ENCODE measurements at places on chromosomes 4 and X.

GRCh38 chr4:8329859-8330761 lies 60.6 kb downstream of the HTRA3 start:
- DNase-seq, result no peak

GRCh38 chr4:131534944-131535645 lies 1614.0 kb upstream of the PCDH10 start:
- DNase-seq, result no peak

- DNase-seq, result no peak
Measured at GRCh38 chr4:108466936-108467902, 153.2 kb upstream of the RPL34 start.

DNA sequence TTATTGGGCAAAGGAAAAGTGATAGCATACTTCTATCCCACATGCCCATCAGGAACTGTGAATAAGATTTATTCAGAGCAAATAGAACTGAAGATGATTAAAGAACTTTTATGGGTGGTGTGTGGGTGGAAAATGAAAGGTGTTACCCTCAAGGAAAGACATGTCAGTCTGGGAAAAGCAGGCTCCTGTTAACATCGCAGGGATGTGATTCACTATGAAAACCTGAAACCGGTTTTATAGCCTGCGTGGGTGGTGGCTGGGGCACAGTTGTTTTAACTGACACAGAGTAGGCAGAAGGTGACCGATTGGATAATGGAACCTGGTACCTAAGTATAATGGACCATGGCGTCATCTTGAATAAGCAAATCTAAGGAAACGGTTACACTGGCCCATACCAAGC lies 61.3 kb upstream of the CASK start:
- no peak for DNase-seq

DNA sequence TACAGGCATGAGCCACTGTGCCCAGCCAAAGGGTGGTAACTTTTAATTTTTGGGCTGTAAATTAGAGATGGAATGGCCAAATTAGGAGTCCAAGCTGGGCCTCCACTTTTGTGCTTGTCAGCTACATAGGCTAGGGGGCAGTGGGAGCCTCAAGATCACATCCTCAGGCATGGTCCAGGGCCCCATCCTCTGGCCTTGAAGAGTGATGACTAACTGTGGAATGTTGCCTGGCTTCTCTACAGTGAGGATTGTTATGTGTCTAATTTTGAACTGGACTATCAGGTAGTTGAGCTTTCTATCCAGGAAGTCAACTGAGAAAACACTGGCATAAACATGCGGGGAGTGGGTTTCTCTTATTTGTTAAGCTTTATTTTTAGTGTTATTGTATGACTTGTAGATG lies 33.0 kb downstream of the CCNG2 start:
- no peak for DNase-seq

GRCh38 chr4:48683784-48684666 lies 96.1 kb downstream of the FRYL start:
- no peak for DNase-seq

DNA sequence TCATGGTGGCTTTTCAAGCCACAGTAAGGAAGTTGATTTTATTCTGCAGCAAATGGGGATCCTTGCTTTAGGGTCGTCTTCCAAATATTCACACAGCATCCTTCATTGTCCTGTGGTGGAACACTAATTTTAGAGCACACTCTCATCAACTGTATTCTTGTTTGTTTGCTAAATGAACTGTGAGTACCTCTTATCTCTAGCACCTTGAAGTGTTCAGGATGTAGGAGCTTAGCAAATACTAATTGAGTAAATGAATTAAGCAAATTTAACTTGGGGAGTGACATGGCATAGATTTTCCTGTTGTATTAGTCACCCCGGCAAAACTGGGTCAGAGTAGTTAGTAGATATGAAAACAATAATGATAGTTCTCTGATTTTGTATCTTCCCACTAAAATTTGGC lies 156.9 kb downstream of the UBE2NL start:
- no peak for DNase-seq

DNA sequence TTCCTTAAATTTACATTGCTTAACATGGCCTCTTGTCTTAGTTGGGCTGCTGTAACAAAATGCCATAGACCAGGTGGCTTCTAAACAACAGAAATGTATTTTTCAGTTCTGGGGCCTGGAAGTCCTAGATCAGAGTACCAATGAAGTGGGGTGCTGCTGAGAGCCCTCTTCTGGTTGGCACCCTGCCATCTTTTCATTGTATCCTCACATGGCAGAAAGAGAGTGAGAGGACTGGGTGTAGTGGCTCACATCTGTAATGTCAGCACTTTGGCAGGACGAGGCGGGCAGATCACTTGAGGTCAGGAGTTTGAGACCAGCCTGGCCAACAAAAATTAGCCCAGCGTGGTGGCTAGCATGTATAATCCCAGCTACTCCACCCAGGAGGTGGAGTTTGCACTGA lies 12.0 kb upstream of the KLB start:
- no peak for DNase-seq

DNA sequence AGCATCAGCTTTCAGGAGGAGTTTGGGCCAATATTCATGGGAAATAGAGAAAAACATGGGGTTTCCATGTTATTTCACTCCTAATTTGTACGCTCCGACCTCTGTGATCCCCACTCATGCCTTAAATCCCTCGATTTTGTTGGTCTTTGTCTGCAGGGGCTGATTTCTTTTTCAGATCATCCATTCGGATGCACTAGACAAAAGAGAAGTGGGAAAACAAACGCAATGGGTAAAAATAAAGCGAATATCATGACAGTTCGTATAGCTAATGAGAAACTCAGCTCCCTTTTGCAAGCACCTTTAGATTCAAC lies 139.1 kb upstream of the PLAC1 start:
- no peak for DNase-seq

DNA sequence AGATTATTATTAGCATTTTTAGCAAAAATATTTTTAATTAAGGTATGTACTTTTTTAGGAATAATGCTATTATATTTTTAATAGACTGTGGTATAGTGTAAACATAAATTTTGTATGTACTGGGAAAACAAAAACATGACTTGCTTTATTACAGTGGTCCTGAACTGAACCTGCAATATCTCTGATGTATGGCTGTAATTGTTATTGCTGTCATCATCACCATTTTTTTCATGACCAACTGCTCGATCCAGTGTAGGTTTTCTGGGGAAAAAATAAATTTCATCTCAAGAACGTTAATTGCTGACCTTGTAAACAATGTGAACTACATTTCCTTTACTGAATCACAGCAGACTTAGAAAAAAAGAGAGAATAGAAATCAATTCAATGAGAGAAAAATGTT lies 83.6 kb upstream of the ATOH1 start:
- no peak for DNase-seq

DNA sequence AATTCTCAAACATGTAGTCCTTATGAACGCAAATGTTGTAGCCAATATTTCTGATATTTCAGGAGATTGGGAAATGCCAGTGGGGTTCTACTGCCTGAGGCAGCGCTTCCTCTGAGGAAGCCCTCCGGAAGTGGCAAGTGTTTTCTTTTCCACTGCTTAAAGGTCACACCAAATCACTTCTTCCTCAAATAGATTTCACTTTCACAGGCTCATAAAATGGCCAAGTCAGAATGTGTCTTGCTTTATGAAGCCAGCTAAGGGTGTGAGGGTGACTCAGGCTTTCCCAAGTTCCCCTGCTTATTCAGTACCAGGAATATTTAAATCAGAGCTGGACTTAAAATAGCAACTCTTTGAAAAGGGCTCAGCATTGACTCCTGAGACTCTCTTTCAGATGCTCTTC lies 514.2 kb upstream of the DIPK2B start:
- no peak for DNase-seq

DNA sequence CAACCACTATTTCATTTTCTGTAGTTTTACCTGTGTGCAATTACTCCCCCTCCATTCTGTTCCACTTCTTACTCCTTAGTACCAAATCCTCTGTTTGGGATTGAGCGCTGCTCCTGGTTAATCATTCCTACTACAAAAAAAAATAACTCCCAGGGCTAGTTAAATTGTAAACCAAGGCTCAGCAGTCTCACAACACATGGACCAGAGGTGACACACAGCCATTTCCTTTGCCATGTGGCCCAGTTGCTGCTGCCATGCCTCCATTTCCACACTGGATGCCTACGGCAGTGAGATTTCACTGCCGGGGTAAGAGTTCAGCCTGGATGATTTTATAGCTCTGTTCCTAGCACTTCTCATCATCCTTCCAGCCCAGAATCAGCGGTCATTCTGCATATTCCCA lies 107.2 kb downstream of the AKAP4 start:
- DNase-seq, result no peak

DNA sequence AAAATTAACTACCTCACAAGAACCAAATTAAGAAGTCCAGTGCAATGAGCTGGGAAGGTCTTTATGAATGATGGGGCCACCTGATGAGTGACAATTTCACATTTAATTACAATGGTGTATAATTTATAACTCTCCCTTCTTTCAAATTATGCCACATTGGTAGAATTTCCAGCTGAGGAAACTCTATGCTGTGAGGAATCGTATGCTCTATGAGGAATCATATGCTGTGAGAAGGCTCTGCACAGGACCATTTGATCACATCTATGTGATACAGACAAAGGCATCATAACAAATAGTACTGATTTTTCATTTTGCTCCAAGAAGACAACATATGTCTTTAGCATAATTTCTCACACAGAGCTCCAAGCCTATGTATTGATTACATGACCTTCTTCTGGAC lies 69.3 kb downstream of the PDHA2 start:
- DNase-seq, result no peak

- DNase-seq, result no peak
Measured at GRCh38 chr4:5881340-5881739, 11.5 kb downstream of the CRMP1 start.

GRCh38 chr4:38323141-38323641 lies 340.8 kb upstream of the KLF3 start:
- DNase-seq, result no peak

DNA sequence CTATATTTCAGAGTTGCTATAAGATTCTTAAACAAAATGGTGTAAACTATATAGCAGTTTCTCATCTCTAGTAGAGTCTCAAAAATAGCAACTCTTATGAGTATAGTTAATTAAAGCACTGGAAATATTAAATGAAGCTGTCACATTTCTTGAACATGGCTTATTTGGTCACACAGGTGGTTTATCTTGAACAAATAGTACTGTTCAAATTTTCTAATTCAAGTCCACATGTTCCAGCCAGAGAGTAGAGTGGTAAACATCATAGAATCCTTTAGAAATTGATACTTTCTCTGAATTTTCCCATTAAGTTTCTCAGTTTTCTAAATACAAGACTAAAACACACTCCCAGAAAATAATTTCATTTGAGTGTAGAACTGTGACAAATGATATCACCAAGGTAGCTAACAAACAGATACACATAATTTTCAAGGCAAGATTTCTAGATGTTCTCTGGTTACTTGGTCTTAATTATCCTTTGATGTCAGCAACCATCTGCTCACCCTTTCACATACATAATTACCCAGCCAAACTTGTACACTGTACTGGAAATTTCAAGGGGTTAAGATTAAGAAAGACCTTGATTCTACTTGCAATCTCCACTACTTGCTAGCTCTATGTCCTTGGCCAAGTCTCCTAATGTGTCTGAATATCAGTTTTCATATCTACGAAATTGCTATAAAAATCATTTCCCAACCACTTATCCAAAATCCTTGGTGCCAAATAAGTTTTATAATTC lies 24.3 kb upstream of the PAK3 start:
- no peak for DNase-seq

DNA sequence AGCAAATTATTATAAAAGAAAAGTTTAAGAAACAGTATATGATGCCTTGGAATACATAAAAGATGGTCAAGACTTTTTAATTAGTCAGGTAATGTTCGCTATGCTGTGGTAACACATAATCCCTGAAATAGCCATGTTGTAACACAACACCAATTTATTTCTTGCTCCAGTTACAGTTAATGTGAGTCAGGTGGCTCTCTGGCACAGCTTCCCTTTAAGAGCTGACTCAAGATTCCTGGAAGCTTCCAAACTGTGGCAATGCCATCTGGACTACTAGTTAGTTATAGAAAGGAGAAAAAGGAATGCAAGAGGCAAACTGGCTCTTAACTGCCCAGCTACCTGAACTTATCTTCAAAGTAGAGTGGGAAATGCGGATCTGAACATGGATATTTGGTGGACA lies 210.5 kb downstream of the CHM start:
- no peak for DNase-seq

DNA sequence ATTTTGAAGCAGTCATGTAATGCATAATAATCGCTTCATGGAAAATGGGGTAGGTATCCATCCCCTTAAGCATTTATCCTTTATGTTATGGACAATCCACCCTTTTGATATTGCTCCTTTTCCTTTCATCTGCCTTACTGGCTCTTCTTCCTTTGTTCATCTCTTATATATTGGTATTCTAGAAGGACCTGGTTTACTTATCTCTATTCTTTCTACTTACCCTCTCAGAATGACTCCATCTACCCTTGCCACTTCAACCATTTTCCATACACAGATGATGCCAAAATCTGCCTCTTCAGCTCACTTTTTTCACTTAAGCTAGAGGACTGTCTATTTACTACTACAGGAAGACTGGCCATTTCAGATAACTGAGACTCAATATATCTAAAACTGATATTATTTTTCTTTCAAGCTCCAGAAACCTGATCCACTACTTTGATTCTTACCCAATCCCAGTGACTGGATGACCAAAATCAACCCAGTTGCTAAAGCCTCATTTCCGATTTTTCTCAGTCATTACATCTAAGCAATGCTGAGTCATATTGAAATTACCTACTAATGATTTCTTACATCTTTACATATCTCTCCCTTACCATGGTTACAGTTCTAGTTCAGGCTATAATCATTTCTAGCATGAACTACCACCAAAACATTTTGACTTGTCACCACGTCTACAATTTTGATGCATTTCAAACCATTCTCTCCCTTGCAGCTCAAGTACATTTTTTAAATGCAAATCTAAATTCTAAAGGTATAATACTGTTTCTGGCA lies 93.7 kb downstream of the FAAH2 start:
- no peak for DNase-seq

- no peak for DNase-seq
Measured at GRCh38 chr4:79588679-79589078, 180.7 kb upstream of the GK2 start.

GRCh38 chr4:167724941-167725340 lies 367.4 kb upstream of the ANXA10 start:
- no peak for DNase-seq

DNA sequence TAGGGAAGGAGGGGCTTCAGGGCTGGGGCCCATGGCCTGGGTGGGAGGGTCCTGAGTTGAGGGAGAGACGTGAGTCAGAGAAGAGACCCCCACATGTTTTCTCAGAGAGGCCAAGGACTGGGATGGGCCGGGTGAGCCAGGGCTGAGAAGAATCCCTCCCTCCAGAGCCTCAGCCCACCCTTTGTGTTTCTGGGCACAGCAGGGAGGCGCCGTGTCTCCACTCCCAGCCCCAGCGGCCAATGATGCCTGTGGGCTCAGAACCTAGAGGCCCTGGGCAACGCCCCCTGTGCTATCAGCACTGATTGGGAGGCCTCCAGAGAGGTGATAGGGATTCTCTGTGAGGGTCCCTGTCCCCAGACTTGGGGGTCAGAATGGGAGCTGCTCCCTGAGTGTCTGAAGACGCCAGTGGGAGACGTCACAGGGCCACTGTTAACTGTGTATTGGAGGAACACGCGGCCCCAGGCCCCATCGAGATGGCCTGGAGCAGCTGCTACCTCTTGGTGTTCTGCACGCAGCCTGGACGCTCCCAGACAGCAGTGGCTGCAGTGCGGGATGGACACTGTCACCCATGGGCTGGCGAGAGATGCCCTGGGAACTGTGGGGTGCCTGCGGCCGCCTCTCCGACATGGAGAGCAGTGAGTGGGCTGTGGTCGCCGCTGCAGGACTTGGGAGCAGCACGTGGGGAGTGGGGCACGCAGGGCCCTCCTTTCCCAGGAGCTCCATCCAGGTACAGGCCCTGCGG lies 8.5 kb downstream of the FGFRL1 start:
- peak; percentile 63 for DNase-seq

Data from retina (tissue), 1 donor.